Stomach (tissue), 19 donors: ENCODE measurements at places on chromosomes 1 and 21. TPM values are rescaled to one million over a fixed set of nuclear protein-coding genes. Genes with fewer than 3 reads are reported as not detected.

GRCh38 chr1:78676347-78676982 lies 26.8 kb downstream of the IFI44 start:
- DNase-seq, result peak; percentile 87
- no peak overlapping the region for H3K27ac ChIP-seq
- H3K36me3 ChIP-seq, result no peaks in the 10 kb centered on the region
- H3K4me3 ChIP-seq, result no peak overlapping the region

- H3K27me3 ChIP-seq, result no peaks in the 10 kb centered on the region
- H3K27ac ChIP-seq, result no peak overlapping the region
- no peaks in the 10 kb centered on the region for H3K4me1 ChIP-seq
- DNase-seq, result no peak
- H3K36me3 ChIP-seq, result no peaks in the 10 kb centered on the region
These were observed 663.6 kb upstream of the PLXNA2 start for GRCh38 chr1:208907790-208908189.

DNA sequence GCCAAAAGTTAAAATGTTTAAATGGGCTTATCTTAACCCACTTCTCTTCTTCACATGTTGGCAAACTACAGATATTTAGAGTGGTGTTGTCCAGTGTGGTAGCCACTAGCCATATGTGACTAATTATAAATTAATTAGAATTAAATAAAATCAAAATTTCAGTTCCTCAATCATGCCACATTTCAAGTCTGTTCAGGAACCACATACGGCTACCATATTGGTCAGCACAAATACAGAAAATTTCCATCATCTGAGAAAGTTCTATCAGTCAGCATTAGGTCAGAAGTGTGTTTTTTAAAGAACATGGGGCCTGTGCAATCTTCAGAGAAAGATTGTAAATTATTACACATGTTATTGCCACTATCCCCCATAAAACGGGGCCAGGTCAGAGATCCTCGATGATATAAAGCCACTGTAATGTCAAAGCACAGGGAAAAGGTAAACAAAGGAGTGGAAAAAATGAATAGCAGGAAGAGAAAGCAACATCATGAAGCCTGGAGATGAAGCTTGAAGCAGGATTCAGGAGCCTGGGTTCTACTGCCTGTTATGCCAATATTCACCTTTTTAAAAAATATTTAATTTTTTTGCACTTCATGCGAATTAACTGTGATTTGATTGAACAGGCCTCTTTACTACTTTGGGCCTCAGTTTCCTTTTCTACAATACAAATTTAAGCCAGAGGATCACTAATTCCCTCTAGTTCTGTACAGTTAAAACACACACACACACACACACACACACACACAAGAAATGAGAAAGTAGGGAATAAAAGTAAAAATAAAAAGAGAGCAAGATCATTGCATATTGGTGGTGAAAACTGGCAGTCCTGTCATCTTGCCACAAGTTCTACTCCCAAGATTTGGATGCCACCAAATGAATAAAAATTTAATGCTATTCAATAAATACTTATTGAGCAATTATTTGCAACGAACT lies 2.3 kb downstream of the RSBN1 start:
- DNase-seq, result no peak
- peaks cover 63% of the 10 kb centered on the region for H3K4me1 ChIP-seq
- peaks cover 3% of the 10 kb centered on the region for H3K36me3 ChIP-seq
- H3K27ac ChIP-seq, result peak overlapping the region; percentile 98
- H3K27me3 ChIP-seq, result no peaks in the 10 kb centered on the region

- DNase-seq, result no peak
- no peak overlapping the region for H3K4me3 ChIP-seq
- H3K36me3 ChIP-seq, result no peaks in the 10 kb centered on the region
- H3K4me1 ChIP-seq, result no peaks in the 10 kb centered on the region
These were observed 189.1 kb upstream of the RNPC3 start for GRCh38 chr1:103336408-103336807.

GRCh38 chr1:42924851-42925760 lies 33.6 kb downstream of the SLC2A1 start:
- no peak for DNase-seq
- H3K27ac ChIP-seq, result peak overlapping the region; percentile 93
- H3K4me3 ChIP-seq, result peak overlapping the region; percentile 66
- peaks cover 41% of the 10 kb centered on the region for H3K36me3 ChIP-seq

DNA sequence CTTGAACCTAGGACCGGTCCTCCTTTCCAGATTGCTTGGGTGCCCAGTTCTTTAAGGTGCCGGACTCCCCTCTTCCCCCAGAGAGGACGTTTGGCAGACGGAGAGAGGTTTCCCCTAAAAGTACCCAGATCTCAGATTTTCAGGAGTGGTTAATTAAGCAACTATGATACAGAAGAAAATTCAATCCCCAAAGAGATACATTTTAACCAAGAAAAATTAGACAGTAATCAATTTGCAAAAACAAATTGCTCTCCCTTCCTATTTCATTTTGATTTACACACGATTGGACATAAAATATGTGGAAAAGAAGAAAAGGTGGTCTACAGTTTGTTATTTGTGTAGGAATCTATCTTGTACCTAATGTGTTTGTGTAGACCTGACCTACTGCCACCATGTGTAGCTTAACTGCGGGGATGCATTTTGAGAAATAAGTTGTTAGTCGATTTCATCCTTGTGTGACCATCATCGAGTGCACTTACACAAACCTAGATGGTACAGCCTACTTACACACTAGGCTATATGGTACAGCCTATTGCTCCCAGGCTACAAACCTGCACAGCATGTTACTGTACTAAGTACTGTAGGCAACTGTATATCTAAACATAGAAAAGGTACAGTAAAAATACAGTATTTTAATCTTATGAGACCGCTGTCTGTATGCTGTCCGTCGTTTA lies 755 bp downstream of the RPAP2 start:
- peaks cover 13% of the 10 kb centered on the region for H3K4me1 ChIP-seq
- H3K36me3 ChIP-seq, result no peaks in the 10 kb centered on the region
- H3K27ac ChIP-seq, result peak overlapping the region; percentile 95
- peak; percentile 35 for DNase-seq
- H3K4me3 ChIP-seq, result peak overlapping the region; percentile 82

Gene CCDC30
- total RNA-seq, result 2.0 TPM

Gene LAPTM5
- total RNA-seq, result 48.4 TPM

Gene CYP2J2
- 13.6 TPM for total RNA-seq

Gene TDRD10
- total RNA-seq, result 0.18 TPM
